Immature natural killer cell (primary cell): ENCODE measurements at places on chromosomes 1 and 21. TPM values are rescaled to one million over a fixed set of nuclear protein-coding genes. Genes with fewer than 3 reads are reported as not detected.

- H3K4me3 ChIP-seq: no peak overlapping the region
- H3K4me1 ChIP-seq: no peaks in the 10 kb centered on the region
- H3K27me3 ChIP-seq: peaks cover 5% of the 10 kb centered on the region
- DNase-seq: no peak
Observed at GRCh38 chr1:201329801-201330200, 46.5 kb downstream of the PKP1 start.

DNA sequence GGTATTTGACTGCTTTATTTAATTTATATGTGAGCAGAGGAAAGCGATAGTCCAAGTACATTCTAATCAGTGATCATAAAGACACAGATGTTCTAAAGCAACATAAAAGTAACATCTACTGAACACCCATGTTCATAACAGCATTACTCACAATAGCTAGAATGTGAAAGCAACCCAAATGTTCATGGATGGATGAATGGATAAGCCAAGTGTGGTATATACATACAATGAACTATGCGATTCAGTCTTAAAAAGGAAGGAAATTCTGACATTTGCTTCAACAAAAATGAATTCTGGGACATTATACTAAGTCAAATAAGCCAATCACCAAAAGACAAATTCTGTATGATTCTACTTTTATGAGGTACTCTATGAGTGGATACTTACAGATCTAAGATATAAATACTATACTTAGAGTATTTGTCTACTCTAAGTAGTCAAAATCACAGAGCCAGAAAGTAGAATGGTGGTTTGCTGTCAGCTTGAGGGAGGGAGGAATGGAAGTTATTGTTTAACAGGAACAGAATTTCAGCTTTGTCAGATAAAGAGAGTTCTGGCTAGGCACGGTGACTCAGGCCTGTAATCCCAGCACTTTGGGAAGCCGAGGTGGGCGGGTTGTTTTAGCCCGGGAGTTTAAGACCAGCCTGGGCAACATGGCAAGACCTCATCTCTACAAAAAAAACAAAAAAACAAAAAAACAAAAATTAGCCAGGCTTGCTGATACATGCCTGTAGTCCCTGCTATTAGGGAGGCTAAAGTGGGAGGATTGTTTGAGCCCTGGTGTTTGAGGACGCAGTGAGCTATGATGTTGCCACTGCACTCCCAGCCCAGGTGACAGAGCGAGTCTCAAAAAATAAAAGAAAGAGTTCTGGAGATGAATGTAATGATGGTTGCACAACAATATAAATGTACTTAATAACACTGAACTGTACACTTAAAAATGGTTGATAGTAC, 79.7 kb upstream of the ARHGAP29 start:
- no peak overlapping the region for H3K27ac ChIP-seq
- H3K36me3 ChIP-seq: no peaks in the 10 kb centered on the region
- no peak overlapping the region for H3K4me3 ChIP-seq
- no peaks in the 10 kb centered on the region for H3K27me3 ChIP-seq
- no peak for DNase-seq

DNA sequence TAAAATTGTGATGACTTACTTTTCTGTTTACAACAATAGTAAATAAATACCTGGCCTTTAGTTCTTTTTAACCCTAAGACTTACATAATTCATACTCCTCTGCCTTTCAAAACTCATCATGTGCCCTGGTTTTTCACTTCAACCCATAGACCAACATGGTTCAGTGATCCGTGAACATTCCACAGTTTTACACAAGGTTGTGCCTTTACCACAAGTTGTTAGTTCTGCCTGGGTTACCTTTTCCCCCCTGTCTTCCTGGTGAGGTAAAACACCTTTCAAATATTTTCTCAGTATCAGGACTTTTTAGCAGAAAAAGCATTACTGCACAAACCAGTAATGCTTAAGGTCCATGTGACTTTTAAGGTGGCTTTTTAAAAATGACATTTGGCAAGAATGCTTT, 1466.4 kb downstream of the PLA2G4A start:
- DNase-seq: no peak
- H3K27ac ChIP-seq: no peak overlapping the region
- H3K4me1 ChIP-seq: no peaks in the 10 kb centered on the region
- H3K36me3 ChIP-seq: peaks cover 4% of the 10 kb centered on the region

DNA sequence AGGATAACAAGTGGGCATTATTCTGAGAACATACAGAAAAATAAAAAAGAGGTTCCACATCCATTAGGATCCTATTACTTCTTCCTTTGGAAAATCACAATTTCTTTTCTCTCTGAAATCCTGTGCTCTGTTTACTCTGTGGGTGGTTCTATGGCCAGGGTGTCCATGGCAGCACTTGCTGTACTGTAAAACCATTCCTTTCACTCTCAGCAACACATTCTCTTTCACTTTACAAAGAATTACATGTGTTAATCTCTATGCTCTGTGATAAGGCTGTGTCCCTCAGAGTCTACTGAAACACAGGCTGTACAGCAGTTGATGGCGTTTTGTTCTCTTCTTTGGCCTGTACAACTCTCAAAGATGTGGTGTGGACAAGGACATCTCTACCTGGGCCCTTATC, 524.1 kb downstream of the PTBP2 start:
- H3K27me3 ChIP-seq: no peaks in the 10 kb centered on the region
- no peak overlapping the region for H3K4me3 ChIP-seq
- no peak overlapping the region for H3K27ac ChIP-seq
- no peak for DNase-seq
- peaks cover 19% of the 10 kb centered on the region for H3K36me3 ChIP-seq

GRCh38 chr1:31433396-31433930, 20.4 kb downstream of the SERINC2 start:
- no peak overlapping the region for H3K27ac ChIP-seq
- no peak for DNase-seq
- peaks cover 1% of the 10 kb centered on the region for H3K27me3 ChIP-seq
- no peaks in the 10 kb centered on the region for H3K36me3 ChIP-seq

DNA sequence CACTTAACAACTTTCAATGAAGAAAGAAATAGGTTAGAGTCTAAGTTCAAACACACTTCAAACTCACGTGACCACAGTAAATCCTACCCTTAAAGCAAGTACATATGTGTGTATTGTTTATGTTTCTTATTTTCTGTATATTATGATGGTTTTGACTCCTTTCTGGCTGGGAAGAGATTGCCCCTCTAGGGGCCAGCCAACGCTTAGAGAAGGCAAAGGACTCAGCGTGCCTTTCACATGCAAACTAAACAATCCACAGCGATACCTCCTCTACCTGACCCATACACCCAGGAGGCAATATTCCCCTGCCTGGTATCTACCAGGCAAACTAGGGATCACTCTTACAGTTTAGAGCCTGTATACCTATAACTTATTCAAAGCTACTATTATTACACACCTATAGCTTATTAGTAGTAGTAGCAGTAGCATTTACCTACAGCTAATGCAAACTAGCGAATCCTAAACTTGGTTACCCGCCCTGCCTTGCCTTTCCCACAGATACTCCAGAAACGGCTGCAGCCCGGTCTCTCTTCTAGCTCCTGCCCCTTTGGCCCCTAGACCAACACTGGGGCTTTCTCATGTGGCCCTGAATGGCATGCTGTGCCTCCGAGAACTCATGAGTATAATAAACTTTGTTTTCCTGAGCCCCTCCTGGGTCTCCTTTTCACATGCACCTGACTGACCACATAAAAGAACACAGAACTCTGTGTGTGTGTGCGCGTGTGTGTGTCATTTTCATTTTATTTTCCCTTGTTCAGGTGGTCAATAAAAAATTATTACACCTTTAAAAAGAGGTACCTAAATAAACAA, 14.0 kb downstream of the NRIP1 start:
- no peak overlapping the region for H3K27ac ChIP-seq
- H3K27me3 ChIP-seq: no peaks in the 10 kb centered on the region
- no peak for DNase-seq
- H3K4me1 ChIP-seq: peaks cover 75% of the 10 kb centered on the region
- H3K36me3 ChIP-seq: peaks cover 6% of the 10 kb centered on the region
- H3K4me3 ChIP-seq: peak overlapping the region; percentile 20

GRCh38 chr1:33442141-33442540, 11.2 kb upstream of the PHC2 start:
- peaks cover 5% of the 10 kb centered on the region for H3K27me3 ChIP-seq
- no peaks in the 10 kb centered on the region for H3K4me1 ChIP-seq
- H3K27ac ChIP-seq: no peak overlapping the region
- peaks cover 5% of the 10 kb centered on the region for H3K36me3 ChIP-seq
- no peak overlapping the region for H3K4me3 ChIP-seq
- no peak for DNase-seq

- no peak overlapping the region for H3K4me3 ChIP-seq
- H3K4me1 ChIP-seq: peaks cover 12% of the 10 kb centered on the region
- H3K27me3 ChIP-seq: peaks cover 2% of the 10 kb centered on the region
- no peak for DNase-seq
Observed at GRCh38 chr1:109167001-109167506, 46.7 kb upstream of the SARS1 start.

Gene CFHR5
- not detected for polyA plus RNA-seq

Gene GBP7
- not detected for polyA plus RNA-seq

Gene FHAD1
- polyA plus RNA-seq: not detected

Gene RBM8A
- 175 TPM for polyA plus RNA-seq
